ENCODE measurements at places on chromosomes 6 and 20. TPM values are rescaled to one million over a fixed set of nuclear protein-coding genes. Genes with fewer than 3 reads are reported as not detected.

The GPR31 gene
- not detected for total RNA-seq

The BPIFB1 gene
- 158 TPM for total RNA-seq

The PXDC1 gene
- total RNA-seq: 32.5 TPM

The PSMB9 gene
- total RNA-seq: 5.7 TPM

The ENPP4 gene
- total RNA-seq: 44.0 TPM

DNA sequence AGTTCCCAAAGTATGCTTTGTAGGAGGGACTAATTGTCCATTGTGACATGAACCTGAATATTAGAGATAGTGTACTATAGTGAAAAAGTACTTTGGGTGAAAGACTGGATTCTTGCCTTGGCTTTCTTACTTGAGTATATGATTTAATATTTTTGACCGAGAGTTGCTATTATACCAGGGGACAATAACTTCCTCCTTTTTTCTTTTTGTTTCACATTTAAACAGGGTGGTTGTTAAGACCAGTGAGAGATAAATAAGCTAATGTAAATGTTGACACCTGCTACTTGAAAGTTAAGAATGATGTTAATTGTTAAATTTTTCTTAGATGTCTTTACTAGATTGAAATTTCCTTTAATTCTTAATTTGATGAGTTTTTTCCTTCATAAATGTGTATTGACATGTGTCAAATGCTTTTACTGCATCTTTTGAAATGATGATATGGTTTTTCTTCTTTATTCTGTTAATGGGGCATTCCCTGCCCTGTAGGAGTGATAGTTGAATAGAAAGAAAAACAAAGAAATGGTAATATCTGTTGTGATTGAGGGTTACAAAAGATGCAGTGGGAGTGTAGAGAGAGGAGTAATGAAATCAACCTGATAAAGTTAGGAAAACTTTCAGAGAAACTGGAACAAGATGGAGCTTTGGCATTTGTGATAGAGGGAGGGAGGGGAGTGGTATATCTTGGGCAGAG is 48.4 kb downstream of the ZFAND3 start:
- DNase-seq: no peak

- peak; percentile 18 for DNase-seq
These were observed 120.7 kb upstream of the CLDN20 start for GRCh38 chr6:155143029-155143577.

- DNase-seq: no peak
These were observed 62.4 kb upstream of the RNF146 start for GRCh38 chr6:127204281-127204680.

GRCh38 chr6:116511424-116512110 is at the start of gene CALHM5:
Gene CALHM5 (plus strand): TSS chr6:116511639. CDS start chr6:116511697, 58 bp downstream.
- peak; percentile 48 for DNase-seq

DNA sequence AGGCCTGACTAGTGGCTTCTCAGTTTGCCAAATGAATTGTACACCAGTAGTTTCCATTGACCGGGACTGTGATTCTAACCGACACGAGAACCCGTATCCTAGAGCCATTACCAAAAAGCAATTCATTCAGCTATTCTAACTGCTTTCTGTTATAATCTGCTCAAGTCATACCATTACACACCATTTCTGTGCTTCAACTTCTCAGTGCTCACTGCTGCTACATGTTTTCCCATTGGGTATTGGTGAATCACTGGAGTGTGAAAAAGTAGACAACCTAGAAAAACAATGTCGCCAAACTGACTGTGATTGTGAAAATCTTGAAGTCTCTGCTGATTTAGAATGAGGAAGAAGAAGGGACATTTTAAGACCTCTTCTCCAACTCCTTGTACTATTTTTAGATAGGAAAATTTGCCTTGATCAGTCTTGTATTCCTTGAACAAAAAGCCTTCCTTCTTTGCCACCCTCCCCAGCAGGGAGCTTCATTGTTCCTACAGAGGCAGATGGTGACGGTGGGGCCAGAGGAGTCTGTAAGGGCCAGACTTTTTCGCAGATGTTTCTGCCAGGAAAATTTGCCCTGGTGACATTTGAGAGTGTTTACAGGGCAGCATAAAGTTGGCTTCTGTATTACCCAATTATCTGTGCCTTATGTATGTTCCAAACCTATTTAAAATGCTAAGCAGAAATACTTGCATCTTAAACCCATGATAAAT is 31.7 kb upstream of the MAP3K4 start:
- DNase-seq: peak; percentile 74

DNA sequence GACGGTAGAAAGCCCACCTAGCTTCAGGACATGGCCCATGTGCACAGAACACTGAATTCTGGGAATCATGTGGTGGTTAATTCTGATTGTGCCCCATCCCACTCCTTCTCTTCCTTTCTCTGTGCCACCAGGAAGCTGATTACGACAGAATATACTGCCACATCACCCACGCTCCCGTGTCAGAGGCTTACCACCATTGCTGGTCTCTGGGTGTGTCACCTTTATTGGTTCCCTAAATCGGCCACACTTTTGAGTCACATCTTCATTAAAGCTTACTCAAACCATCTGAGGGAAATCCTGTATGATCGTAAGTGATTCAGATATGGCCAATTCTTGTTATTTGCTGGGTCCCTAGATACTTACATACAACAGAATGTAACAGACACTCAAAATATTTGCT is 3.1 kb downstream of the TRMT6 start:
- DNase-seq: no peak

GRCh38 chr6:1418471-1419191 is 29.3 kb downstream of the FOXF2 start:
- peak; percentile 16 for DNase-seq

DNA sequence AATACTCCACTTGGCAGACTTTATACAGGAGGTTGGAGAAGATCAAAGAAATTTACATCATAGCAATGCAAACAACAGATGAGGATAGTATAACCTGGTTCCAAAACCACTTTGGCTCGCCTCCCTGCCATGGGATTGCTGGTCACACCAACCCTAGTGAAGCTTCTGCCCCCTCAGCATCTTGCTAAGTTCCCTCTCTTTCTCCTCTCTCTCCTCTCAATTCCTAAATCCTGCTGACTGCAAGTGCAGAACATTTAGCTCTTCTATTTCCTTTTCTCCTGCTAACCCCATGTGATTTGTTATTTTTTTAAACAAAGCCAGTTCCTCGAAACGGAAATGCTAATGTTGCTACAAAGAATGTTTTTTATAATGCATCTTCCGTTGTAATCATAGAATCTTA is 50.3 kb upstream of the LY86 start:
- peak; percentile 10 for DNase-seq

- no peak for DNase-seq
These were observed 209.0 kb downstream of the TFAP2A start for GRCh38 chr6:10205892-10206291.

GRCh38 chr20:24422091-24422760 is 47.2 kb upstream of the SYNDIG1 start:
- DNase-seq: no peak

DNA sequence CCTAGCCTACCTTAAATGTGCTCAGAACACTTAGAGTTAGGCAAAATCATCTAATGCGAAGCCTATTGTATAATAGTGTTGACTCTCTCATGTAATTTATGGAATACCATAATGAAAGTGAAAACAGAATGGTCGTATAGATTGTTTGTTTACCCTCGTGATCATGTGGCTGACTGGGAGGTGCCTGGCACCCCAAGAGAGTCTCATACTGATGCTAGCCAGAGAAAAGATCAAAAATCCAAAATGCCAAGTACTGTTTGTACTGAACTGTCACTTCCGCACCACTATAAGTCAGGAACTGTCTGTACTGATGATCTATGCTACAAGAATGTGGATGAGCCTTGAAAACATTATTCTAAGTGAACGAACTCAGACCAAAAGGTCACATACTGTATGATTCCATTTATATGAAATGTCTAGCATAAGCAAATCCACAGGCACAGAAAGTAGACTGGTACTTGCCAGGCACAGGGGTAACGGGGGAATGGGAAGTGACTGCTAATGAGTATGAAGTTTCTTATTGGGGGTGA is 22.4 kb downstream of the ZMYND8 start:
- peak; percentile 58 for DNase-seq

DNA sequence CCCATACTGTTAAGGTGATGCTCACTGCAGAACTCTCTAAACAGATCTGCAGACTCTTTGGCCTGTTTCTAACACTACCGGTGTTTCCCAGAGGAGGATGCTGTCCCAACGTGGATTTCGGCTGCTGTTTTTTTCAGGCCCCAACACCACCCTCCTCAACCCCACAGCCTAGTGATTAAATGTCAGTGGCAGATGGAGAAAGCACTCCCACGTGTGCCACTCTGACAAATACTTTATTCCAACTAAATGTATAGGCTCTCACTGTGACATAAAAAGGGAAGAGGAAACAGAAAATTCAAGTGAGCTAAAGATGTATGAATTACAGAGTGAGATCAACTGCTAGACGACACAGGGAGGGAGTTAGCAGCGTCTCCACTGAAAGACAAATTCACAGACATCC is 3.6 kb downstream of the TBC1D20 start:
- no peak for DNase-seq

GRCh38 chr20:58045579-58045978 is 182.9 kb downstream of the ANKRD60 start:
- DNase-seq: no peak

DNA sequence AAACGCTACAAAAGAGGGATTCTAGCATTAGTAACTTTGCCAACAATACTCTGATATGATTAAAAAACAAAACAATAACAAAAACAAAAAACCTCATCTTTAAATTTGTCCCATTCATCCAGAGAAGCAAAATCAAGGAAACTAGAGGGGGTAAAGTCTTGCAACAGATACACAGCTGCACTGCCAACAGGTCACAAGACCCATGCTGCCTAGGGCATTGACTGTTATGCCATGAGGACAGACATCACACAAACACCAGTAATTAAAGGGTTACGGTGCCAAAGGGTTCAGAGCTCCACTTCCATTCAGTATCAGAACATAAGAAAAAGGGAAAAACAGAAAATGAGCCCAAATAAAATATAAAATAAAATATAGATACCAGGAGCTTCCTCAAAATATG is 1.6 kb downstream of the TBC1D20 start:
- DNase-seq: no peak

GRCh38 chr6:121522265-121522664 is 86.8 kb downstream of the GJA1 start:
- no peak for DNase-seq

GRCh38 chr6:4932228-4932903 is 71.5 kb downstream of the RPP40 start:
- no peak for DNase-seq

- no peak for DNase-seq
These were observed 25.3 kb downstream of the BFSP1 start for GRCh38 chr20:17505636-17506517.

DNA sequence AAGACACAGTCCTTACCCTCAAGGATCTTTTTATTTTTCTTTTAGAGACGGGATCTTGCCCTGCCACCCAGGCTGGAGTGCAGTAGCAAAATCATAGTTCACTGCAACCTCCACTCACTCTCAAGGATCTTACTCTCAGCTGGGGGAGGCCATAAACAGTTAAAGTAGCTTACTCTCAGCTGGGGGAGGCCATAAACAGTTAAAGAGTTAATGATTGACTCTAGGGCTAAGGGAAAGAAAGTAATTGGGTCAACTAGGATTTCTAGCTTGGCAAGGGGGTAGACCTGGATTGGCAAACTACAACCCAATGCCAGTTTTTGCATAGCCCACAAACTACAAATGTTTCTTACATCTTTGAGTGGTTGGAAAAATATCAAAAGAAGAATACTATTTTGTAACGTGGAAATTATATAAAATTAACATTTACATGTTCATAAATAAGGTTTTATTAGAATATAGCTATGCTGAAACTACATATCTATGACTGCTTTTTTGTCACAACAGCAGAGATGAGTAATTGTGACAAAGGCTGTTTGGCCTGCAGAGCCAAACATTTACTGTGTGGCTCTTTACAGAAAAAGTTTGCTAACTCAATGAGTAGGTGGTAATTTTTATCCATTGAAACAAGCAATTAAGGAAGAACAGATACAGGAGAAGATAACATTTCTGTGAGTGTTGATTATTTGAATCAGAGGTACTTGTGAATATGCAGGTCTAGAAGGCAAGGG is 46.4 kb downstream of the PTPRA start:
- DNase-seq: no peak

DNA sequence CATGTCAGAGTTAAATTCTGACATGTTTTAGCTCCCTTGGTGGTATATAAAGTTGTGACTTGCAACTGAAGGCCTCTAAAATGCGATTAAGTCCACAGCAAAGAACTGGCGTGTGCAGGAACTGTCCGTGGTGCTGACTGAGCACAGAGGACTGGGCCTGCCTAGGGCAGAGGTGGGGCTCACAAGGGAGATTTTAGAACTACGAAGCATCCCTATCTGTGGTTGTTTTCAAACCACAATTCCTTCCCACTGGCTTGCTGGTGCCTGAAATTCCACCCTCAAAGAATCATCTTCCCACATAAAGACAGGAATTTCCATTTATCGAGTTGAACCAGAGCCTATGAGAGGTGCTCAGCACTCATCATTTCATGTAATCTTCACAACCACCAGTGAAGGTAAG is 30.1 kb downstream of the RIMS4 start:
- peak; percentile 82 for DNase-seq

DNA sequence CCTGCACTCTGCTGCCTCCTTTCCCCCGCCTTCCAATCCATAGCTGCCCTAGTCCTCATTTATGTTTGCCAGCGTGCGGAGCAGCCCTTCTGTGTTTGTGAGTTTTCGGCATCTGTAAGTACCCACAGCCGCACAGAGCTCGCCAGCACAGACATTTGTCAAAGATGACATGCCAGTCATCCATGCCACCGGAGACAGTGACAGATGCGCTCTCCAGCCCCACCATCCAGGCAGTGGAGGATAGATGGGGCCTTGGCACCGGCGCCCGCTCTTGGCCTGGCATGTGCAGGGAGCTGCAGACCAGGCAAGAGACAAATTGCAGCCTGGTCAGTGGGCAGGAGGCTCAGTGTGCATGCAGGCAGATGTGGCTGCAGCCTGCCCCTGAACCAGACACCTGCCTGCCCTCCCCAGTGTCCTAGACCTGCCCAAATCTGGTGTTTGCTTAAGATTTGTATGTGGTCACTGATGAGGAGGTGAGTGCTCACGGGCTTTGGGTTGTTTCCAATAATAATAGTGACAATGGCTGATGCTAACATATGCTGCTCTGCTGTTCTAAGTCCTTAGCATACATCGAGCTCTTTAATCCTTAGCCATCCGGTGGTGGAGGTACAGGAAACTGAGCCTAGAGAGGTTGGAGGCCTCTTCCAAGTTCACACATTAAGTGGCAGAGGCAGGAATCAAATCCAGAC is 78.1 kb downstream of the UNC5CL start:
- no peak for DNase-seq

DNA sequence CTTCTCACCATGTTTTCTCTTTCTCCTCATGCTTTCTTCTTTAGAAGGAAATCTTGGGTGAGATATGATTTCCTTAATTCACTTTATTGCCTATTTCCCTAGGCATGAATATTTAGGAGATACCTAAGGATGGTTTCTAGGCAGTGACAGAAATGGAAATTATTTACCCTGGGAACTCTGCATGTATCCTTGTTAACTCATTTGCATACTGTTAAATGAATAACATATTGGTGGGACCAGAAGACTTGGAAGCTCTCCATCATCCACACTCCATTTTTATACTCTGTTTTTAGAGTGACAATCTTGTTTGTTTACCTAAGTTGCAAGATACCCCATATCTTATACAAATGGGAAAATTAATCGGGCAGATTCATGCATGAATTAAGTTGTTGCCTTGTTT is 285.7 kb downstream of the RNF144B start:
- DNase-seq: no peak
